Naive B cell (primary cell): ENCODE measurements at places on chromosomes 7 and 10. TPM values are rescaled to one million over a fixed set of nuclear protein-coding genes. Genes with fewer than 3 reads are reported as not detected.

HOXA6 gene
- not detected for polyA plus RNA-seq

VTI1A gene
- polyA plus RNA-seq = 40.7 TPM

OR13A1 gene
- polyA plus RNA-seq = 0.55 TPM

GRCh38 chr7:95006010-95006409 lies 98.6 kb downstream of the PPP1R9A start:
- no peaks in the 10 kb centered on the region for H3K27me3 ChIP-seq
- H3K4me1 ChIP-seq = peaks cover 6% of the 10 kb centered on the region
- DNase-seq = no peak
- H3K4me3 ChIP-seq = no peak overlapping the region
- no peak overlapping the region for H3K27ac ChIP-seq

GRCh38 chr7:66261941-66262340 lies 56.8 kb downstream of the TPST1 start:
- H3K27ac ChIP-seq = no peak overlapping the region
- DNase-seq = no peak
- peaks cover 29% of the 10 kb centered on the region for H3K36me3 ChIP-seq
- no peak overlapping the region for H3K4me3 ChIP-seq

- no peak overlapping the region for H3K4me3 ChIP-seq
- H3K27ac ChIP-seq = no peak overlapping the region
- no peaks in the 10 kb centered on the region for H3K4me1 ChIP-seq
These were observed 664.2 kb downstream of the NXPH1 start for GRCh38 chr7:9097565-9098060.

- H3K27me3 ChIP-seq = peaks cover 11% of the 10 kb centered on the region
- DNase-seq = no peak
- no peaks in the 10 kb centered on the region for H3K36me3 ChIP-seq
- H3K4me1 ChIP-seq = peaks cover 5% of the 10 kb centered on the region
- no peak overlapping the region for H3K27ac ChIP-seq
These were observed 71.3 kb upstream of the TES start for GRCh38 chr7:116139007-116139406.

GRCh38 chr7:127404286-127405072 lies 12.0 kb upstream of the ZNF800 start:
- no peak for DNase-seq
- H3K4me3 ChIP-seq = no peak overlapping the region
- H3K27ac ChIP-seq = no peak overlapping the region
- no peaks in the 10 kb centered on the region for H3K36me3 ChIP-seq

GRCh38 chr7:154987571-154987970 lies 15.4 kb downstream of the PAXIP1 start:
- no peak overlapping the region for H3K4me3 ChIP-seq
- no peaks in the 10 kb centered on the region for H3K4me1 ChIP-seq
- no peaks in the 10 kb centered on the region for H3K27me3 ChIP-seq
- H3K27ac ChIP-seq = no peak overlapping the region
- H3K36me3 ChIP-seq = peaks cover 5% of the 10 kb centered on the region
- no peak for DNase-seq
